ENCODE measurements at places on chromosomes 7 and 10.

GRCh38 chr10:29276251-29276850, 12.5 kb upstream of the LYZL1 start:
- no peak for DNase-seq

GRCh38 chr10:125953778-125954385, 57.5 kb downstream of the FANK1 start:
- DNase-seq: no peak

DNA sequence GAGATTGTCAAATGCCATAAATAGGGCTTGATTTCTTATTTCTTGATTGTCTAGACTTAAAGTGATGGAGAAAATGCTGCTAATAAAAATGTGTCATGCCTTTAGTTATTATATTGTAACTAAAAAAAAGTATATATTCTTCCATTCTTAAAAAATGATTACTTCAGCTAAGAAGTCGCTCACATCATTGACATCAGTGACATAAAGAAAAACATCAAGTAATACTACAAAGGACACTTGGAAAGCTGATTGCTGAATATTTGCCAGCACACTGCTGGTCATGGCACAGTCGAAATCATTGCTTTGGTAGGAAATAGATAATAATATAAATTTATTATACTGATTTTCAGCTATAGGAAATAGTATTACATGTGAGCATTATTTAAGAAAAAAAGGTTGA, 62.6 kb downstream of the LOXL4 start:
- no peak for DNase-seq

DNA sequence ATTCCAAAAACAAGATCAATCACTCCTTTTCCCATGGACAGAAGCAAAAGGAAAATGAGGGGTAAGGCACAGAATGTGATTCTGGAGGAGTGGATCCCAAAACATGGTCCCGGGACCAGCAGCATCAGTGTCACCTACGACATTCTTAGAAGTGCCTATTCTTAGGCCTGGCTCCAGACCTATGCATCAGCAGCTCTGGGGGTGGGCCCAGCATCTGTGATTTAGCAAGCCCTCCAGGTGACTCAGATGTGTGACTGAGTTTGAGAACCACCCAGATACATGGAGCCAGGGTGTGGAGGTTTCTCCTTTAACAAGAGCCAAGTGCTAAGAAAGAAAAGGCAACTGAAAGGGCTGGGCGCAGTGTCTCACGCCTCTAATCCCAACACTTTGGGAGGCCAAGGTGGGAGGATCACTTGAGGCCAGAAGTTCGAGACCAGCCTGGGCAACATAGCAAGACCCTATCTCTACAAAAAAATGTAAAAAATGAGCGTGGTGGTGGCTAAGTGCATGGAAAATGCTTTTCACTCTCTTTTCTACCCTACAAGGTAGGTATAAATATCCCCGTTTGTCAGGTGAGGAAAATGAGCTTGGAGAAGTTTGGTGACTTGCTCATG, 17.1 kb upstream of the ARPC1A start:
- no peak for DNase-seq

GRCh38 chr10:48976196-48976595, 36.6 kb upstream of the LRRC18 start:
- DNase-seq: peak; percentile 11

DNA sequence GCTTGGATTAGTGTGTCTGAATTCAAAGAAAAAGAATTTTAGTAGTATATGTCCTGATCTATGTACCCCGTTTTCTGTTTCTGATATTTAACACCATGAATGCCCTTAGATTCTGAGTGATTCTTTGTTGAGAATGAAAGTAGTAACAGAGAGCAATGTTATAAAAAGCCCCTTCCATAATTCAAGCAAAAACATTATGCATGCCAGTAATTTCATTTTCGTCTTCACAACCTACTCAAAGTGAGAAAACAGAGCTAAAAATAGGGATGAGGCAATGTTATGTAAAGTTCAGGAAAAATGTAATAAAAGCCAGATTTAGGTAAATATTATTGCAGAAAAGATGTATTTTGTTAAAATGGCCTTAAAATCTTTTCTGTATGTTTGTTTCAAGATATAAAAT, 28.1 kb downstream of the PTPRZ1 start:
- no peak for DNase-seq

DNA sequence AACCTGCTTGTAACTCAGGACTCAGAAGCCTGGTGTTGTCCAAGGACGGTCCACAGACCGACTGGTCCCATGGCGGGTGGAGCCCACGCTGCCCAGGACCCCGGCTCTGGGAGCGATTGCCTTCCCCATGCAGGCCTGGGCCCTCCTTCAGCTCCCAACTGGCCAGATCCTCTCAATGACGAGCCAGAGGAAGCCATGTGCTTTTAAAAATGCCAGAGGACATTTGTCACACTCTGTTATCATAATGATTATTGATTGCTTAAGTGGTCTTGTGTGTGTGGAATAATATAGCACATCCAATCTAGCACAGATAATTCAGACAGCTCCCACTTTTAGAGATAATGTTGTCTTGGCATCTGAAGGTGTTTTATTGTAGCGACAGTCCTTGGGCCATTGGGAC, 22.6 kb upstream of the OGDHL start:
- no peak for DNase-seq

DNA sequence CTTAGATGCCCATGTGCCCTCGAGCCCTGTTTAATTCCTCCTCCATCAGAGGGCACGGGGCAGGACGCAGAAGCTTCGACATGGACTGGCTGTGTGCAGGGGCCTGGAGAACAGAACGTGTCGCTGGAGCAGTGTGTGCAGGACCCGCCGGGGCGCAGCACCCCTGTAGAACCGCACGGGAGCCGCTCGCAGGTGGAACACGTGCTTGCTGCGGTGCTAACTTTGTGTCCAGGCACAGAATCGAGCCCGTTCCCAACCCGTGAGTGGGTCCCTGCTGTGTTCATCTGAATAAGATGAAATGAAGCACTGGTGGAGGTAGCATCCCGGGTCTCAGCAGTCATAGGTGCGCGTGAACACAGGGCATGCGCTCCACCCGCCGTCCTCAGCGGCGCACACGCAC, 116.9 kb downstream of the WDR37 start:
- no peak for DNase-seq

DNA sequence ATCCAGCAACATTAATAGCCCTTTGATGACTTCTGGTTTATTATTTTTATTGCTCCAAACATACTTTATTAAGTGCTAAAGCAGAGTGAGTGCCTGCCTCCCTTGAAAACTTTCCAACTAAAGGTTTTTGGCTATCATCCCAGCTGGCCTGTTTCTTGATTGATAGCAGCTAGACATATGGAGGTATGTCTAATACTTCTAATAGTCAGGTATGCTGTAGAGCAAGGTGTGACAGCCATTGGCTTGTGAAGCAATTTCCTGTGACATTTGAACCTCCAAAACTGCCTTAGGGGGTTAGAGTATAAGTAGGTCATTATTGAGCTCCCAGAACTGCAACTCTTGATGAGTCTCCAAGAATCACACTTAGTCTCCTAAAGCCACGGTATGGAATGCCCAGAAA, 55.8 kb downstream of the LOXL4 start:
- peak; percentile 21 for DNase-seq

DNA sequence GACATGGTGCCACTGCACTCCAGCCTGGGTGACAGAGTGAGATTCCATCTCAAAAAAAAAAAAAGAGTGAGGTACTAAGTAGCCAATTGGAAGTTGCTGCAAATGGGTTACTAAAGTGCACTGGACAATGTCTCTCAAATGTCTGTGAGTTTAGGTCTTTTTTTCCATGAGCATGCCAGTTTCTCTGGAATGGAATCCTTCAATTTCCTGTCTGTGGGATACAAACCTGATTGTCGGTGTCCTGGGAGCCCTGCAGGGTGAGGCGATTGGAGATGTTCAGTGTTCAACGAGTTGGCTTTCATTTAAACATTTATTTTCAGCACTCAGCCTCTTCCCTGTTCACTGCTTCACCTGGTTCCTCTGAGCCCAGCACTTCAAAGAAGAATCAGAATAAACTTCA, 5.3 kb upstream of the CALD1 start:
- no peak for DNase-seq

- peak; percentile 42 for DNase-seq
Observed at GRCh38 chr7:107494884-107495283, 25.0 kb downstream of the GPR22 start.

GRCh38 chr10:69411476-69411875, 5.2 kb downstream of the TACR2 start:
- peak; percentile 79 for DNase-seq

GRCh38 chr7:23277359-23277989, 21.7 kb upstream of the MALSU1 start:
- peak; percentile 86 for DNase-seq

DNA sequence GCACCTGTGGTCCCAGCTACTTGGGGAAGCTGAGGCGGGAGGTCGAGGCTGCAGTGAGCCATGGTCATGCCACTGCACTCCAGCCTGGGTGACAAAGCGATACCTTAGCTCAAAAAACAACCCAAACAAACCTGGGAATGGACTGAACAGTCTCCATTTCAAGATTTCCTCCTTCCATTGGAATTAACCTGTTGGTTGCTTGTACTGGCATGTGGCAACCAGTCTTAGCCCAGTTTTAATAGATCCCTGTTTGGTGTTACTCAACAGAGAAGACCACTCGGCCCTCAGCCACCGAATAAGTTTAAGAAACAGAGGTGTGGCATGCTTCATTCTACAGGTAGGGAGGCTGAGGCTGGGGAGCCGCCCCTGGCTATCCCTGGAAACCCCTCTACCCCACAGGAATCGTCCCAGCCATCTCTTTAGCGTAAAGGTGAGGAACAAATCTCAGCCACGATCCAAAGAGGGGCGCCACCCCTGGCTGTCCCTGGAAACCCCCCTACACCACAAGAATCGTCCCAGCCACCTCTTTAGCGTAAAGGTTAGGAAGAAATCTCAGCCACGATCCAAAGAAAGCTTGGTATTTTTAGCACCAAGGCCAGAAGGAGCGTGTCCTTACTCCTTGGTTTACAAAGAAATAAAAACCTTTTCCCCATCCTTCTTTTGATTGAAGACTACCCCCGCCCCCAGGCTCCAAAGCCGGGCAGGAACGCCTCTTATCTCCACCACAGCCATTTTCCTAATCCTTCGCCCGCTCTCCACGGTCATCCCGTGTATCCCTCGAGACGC, 861 bp upstream of the TSPAN14 start:
- DNase-seq: no peak

GRCh38 chr7:5539013-5539411, 115.4 kb upstream of the TNRC18 start:
- DNase-seq: no peak

GRCh38 chr7:116957874-116958273, 4.6 kb downstream of the ST7 start:
- no peak for DNase-seq

- DNase-seq: no peak
Observed at GRCh38 chr10:83680470-83680891, 458.8 kb upstream of the GHITM start.

- peak; percentile 4 for DNase-seq
Observed at GRCh38 chr7:3922175-3922635, 621.2 kb downstream of the SDK1 start.

DNA sequence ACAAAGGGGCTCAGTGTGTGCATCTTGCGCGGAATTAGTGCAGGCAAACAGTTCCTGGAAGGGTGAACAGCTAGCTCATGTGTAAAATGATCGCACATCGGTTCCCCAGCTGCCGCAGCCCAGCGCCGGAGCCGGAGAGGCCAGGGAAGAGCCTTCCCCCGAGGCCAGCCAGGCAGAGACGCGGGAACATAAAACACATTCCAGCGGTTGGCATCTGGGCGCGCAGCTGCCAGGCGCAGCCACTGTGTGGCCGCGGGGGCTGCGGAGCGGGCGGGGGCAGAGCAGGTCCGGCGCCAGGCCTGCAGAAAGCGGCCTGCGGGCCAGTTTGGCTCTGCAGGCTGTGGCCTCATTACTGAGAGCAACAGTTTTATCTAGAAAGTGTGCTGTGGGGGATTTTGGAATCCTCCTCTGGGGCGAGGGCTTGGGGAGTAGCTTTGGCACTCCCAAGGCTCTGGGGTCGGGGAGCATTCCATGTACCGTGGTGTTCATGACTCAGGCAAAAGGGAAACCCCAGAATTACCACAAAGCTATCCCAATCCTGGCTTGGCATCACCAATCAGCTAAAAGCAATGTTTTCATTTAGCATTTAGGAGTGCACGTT, 74.3 kb downstream of the SAMD9 start:
- peak; percentile 22 for DNase-seq
